ENCODE measurements at places on chromosomes 3 and 15. TPM values are rescaled to one million over a fixed set of nuclear protein-coding genes. Genes with fewer than 3 reads are reported as not detected.

DNA sequence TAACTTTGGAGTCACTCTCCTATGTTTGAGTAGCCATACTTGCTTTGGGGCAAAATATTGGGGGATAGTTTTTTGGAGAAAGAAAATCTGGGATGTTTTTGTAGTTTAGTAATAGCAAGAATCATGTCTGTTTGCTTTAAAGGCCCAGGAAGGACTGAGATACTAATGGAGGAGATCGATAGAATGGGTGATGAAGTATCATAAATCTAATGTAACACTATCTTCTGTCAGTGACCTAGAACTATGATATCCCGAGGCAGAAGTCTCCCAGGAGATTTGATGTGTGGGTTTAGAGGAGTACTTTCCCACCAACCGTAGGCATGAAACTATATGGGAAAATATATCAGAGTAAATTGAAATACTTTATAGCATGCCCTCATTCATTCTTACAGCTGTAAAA is 21.0 kb upstream of the NFKBIZ start:
- DNase-seq = no peak

DNA sequence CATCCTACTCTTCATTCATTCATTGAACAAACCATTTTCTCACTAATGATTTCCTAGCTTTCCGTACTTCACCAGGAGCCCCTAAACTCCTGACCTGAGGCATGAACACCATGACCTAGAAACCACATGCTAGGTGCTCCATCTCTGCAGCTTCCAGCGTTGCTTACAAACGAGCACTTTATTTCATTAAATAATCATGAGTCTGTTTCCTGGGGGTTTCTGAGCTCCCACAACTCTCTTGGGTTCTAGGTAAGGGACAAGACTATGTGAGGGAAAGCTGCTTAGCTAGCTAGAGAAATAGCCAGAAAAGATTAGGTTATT is 1.3 kb downstream of the MAP2K1 start:
- no peak for DNase-seq

DNA sequence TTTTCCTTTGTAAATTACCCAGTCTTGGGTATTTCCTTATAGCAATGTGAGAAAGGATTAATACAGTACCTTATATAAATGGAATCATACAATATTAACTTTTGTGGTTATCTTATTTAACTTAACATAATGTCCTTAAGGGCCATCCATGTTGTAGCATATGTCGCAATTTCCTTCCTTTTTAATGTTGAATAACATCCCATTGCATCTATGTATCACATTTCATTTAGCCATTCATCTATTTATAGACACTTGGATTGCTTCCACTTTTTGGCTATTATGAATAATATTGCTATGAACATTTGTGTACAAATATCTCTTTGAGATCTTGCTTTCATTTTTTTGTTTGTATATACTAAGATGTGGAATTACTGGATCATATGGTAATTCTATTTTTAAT is 342.2 kb downstream of the PDCD6IP start:
- no peak for DNase-seq

DNA sequence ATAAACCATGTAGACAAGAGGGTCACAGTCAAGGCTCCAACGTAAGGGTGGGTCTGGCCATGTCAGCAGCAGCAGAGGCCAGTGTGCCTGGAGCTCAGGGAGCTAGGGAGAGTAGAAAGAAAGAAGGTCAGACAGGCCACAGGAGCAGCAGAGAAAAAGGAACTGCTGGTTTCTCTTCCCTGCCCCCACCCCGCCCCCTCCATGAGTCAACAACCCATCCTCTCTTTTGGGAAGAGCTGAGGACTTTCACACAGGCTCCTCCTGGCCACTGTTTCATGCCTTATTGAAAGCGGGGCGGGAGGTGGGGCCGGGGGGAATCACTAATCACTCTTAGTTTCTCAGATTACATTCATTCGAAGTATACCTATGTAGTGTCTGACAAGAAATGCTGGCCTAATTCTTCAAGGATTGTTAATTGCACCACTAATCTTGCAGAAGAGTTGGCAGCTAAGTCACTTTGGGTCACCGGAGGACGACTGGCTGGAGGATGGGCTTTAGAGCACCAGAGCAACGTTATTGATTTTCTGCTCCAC is 9.1 kb upstream of the SCG3 start:
- no peak for DNase-seq

DNA sequence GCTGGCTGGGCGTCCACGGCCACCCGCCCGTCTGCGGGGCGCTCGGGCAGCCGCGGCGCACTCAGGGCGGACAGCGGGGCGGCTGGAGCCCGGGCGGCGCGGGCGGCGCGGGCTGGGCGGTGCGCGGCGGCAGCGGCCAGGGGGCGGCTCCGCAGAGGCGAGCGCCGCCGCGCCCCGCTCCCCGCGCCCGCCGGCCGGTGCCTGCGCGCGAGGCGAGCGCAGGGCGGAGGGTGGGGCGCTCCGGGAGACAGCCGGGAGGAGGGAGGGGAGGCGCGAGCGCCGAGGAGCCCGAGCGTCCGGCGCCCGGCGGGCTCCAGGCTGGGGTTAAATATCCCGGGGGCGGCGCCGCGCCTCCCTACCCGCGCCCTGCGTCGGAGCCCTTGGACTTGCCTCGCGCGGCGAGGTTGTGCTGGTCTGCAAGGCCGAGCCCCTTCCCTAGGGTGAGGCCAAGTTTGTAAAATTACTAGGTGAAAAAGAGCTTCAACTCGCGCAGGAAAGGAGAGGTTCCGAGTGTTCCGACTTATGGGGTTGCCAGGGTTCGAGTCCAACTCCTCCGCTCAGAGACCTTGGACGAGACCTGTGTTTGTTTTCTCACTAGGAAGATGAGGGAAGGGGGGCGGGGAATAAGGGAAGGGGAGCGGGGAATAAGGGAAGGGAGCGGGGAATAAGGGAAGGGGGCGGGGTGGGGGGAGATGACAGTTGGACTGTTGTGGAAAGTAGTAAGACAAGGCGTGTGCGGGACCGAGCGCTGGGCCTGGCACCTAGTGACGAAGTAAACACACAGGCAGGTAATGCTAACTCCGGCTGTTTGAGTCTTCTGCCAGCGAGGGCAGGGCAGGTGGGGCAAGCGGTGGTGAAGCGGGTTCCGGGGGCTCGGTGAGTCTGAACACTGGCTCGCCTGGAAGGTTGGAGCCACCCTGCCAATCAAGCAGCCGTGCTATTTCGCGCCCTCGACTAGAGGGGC is at the start of gene TNFAIP8L3:
TSS of gene TNFAIP8L3 (minus strand) at position 301 of the 964 bp plus-strand sequence. CDS start 311 bp downstream, outside the sequence.
- no peak for DNase-seq

DNA sequence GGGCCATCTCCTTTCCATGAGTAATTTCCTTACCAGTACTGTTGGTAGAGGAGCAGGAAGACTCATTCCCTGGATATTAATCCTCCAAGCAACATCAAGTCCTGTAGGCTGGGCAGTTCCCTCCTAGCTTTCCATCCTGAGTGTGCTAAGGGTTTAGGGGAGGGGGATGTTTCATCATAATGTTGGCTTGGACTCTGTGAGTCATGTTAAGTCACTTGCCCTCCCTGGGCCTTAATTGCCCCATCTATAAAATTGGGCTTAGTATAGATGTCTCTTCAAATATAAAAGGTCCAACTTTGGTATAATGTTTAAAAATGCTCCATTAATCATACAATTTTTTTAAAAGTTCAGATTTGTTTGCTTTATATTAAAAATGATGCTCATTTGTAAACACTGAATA is 52.7 kb downstream of the TLE3 start:
- DNase-seq = no peak

GRCh38 chr15:54046093-54046492 is 67.9 kb downstream of the UNC13C start:
- DNase-seq = no peak

GRCh38 chr15:25667829-25668228 is 195.3 kb downstream of the ATP10A start:
- DNase-seq = no peak

GRCh38 chr15:57236561-57237300 is 139.6 kb upstream of the CGNL1 start:
- DNase-seq = no peak

DNA sequence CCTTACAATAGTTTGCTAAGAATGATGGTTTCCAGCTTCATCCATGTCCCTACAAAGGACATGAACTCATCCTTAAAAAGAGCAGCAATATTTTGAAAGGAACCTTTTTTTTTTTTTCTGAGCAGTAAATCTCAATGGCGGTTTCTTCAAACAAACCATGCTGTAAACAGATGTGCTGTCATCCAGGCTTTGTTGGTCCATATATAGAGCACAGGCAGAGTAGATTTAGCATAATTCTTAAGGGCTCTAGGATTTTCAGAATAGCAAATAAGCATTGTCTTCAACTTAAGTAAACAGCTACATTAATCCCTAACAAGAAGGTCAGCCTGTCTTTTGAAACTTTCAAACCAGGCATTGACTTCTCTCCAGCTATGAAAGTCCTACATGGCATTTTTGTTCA is 334.2 kb downstream of the SLC9A9 start:
- no peak for DNase-seq

GRCh38 chr3:64495781-64496334 is 191.9 kb downstream of the ADAMTS9 start:
- DNase-seq = no peak

DNA sequence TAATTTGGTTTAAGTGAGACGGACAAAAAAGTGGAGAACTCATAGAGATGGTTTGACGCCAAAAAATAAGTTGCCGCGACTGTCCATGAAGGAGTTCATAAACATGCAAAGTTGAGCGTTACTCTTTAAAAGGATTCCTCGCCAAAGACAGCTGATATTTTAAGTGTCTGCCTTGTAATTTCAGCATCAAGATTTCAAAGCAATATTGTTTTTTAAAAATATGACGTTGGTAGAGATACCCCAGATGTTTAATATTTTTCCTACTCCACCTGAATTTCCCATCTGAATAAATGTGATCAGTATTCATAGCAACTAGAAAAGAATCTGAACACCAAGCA is 155.0 kb downstream of the TUSC7 start:
- no peak for DNase-seq

DNA sequence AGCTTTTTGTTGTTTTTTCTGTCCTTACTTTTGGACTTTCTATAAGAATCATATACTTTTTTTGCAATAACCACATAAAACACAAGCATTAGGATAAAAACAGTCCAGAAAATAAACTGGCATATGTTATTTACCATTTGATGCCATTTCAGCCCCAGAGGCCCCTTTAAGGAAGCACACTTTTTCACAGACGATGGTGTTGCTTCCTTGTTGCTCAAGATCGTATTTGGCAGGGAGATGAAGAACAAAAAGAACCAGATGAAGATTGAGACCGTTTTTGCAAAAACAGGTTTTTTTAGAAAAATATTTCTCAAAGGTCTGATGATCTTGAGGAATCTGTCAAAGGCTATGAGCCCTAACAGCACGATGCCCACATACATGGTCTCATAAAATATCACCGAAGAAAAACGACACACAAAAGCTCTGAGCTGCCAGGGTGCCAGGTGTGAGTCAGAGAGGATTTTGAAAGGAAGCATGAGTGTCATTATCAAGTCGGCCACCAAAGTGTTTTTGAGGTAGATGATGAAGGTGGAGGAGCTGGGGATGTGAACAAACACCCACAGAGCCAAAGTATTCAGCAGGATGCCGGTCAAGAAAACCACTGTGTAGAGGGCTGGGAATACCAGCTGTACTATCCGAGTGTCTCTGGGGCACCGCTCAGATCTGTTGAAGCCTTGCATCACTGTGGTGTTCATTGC is 902 bp downstream of the P2RY13 start:
- DNase-seq = no peak

GRCh38 chr15:31758126-31758525 is 272.2 kb upstream of the CHRNA7 start:
- DNase-seq = peak; percentile 10

GRCh38 chr15:69119001-69119400 is 41.4 kb upstream of the GLCE start:
- no peak for DNase-seq

GRCh38 chr3:169818316-169818715 is 5.6 kb upstream of the LRRC34 start:
- no peak for DNase-seq

DNA sequence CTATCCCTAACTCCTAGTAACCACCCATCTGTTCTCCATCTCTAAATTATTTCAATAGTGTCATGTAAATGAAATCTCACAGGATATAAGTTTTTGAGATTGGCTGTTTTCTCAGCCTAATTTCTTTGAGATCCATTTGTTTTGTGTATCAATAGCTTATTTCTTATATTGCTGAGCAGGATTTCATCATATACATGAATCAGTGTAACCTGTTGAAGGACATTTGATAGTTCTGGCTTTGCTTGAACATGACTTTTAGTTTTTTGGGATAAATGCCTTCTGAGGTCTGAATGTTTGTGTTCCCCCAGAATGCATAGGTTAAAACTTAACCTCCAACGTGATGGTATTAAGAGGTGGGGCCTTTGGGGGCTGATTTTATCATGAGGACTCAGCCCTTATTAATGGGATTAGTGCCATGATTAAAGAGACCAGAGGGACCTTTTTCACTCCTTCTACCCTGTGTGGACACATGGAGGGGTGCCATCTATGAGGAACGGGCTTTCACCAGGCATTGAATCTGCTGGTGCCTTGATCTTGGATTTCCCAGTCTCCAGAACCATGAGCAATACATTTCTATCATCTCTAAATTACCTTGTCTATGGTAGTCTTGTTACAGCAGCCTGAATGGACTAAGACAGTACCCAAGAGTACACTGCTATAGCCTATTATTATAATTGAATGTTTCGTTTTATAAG is 118.3 kb downstream of the FNDC3B start:
- no peak for DNase-seq

DNA sequence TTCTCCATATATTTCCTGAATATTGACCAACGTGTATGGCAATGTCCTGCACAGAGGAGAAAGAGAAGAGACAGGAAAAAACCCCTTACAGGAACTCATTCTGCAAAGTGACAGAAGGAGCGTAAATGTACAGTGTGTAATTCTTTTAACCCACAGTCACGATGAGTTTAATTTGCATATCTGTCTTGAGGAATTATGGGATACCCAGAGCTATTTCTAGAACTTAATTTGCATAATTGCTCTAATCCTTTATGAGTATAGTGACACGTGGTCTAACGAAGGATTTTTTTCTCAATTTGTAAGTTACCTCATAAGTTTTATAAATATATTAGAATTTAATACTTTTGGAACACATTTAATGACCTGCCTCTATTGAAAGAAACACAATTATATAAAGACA is 9.8 kb downstream of the GPR27 start:
- DNase-seq = no peak

- no peak for DNase-seq
Measured at GRCh38 chr3:64909011-64909410, 221.2 kb upstream of the ADAMTS9 start.

DNA sequence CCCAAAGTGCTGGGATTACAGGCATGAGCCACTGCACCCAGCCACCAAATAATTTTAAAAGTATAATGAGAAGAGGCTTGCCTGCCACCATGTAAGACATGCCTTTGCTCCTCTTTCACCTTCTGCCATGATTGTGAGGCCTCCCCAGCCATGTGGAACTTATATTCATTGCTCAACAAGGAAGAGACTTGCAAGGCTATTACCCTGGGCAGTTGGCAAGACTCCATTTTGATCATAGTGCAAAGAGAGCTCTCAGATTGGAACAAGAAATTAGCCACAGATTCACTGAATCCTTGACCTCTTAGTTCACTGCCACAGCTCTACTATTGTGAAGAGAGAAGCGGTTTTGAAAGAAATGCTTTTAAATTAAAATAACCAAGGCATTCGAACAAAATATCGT is 6.1 kb downstream of the SCAP start:
- DNase-seq = no peak

- DNase-seq = no peak
Measured at GRCh38 chr3:132838477-132838876, 116.3 kb upstream of the NPHP3 start.

The ITIH4 gene
- 0.69 TPM for total RNA-seq

The PP2D1 gene
- total RNA-seq = not detected

The SNRPN gene
- total RNA-seq = 73.6 TPM
